Activated naive CD8-positive, alpha-beta T cell treated with anti-CD3 and anti-CD28 coated beads, Interleukin-2, amount 10 ng/mL, durations not matched to agents 7 days and 5 days (primary cell): ENCODE measurements at places on chromosomes 2 and 18. TPM values are rescaled to one million over a fixed set of nuclear protein-coding genes. Genes with fewer than 3 reads are reported as not detected.

Gene RNF125
- total RNA-seq: 31.2 TPM

Gene DCDC2C
- not detected for total RNA-seq

Gene SCYGR5
- total RNA-seq: not detected

- no peak for DNase-seq
These were observed 8.5 kb downstream of the FMNL2 start for GRCh38 chr2:152343426-152343825.

DNA sequence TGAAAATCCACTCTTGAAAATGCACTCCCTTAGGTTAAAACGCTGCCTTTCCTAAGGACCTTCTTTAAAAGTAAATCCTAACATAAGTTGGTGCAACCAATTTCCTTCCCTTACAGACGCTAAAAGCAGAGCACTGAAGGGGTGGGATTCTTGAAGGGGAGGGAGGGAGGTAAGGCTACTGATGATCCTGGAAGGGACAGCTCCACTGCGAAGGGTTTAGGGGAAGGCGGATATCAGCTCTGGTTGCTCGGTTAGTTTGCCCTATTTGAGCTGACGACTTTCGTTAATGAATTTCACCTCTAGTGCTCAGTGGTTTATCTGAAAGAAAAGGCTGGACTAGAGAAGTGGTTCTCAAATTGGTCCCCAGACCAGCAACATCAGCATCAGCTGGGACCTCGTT lies 49.7 kb upstream of the SIGLEC15 start:
- no peak for DNase-seq

DNA sequence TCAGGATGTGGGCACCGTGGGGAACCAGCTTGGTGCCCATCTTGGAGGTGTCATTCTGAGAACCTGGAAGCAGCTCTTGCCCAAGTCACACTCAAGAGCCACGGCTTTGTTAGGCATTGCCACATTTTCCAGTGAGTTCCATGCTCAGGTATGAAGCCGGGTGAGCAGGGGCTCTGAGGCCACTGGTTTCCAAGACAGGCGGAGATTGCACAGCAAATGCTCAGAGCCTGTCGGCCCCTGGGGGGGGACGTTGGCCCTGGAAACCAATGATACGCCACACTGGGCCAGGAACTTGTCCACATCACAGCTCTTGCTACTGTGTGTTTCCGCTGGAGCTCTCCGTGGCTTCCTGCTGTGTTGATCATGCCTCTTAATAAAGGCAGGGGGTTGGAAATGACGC lies 52.5 kb upstream of the SALL3 start:
- no peak for DNase-seq

GRCh38 chr2:4840791-4841190 lies 851.4 kb upstream of the SOX11 start:
- DNase-seq: no peak

DNA sequence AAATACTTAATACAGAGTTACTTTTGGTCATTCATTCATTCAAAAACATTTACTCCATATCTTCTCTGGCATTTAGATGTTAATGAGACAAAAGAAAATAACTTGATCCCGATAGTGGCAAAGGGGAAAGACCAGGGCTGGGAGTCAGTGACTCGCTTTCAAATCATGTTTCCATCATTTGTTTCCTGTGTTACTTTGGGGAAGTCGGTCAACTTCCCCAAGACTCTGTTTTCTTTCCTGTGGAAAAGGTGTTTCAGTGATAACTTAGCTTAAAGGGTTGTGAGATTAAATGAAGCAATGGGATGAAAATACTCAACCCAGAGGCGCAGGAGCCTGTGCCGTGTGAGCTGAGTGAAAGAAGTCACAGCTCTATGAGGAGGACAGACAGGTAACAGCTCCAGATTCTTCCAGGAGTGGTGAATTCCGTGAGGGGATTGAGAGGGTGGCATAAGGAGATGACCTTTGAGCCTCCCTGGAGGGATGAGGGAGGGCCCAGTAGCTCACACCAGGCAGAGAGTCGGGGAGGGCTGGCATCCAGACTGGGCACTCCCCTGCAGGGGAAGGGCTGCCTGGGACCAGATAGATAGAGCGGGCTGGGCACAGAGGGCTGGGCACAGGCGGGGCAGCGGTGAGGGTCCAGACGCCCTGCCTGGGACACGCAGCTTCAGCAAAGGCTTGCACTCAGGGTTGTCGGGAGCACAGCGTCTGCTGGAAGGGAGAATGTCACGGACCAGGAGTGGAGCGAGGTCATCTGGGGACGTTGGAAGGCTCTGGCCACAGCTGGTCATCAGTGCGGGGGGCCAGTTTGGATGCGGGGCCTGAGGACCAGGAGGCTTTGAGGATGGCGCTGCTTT lies 70.1 kb downstream of the TSHZ1 start:
- no peak for DNase-seq

DNA sequence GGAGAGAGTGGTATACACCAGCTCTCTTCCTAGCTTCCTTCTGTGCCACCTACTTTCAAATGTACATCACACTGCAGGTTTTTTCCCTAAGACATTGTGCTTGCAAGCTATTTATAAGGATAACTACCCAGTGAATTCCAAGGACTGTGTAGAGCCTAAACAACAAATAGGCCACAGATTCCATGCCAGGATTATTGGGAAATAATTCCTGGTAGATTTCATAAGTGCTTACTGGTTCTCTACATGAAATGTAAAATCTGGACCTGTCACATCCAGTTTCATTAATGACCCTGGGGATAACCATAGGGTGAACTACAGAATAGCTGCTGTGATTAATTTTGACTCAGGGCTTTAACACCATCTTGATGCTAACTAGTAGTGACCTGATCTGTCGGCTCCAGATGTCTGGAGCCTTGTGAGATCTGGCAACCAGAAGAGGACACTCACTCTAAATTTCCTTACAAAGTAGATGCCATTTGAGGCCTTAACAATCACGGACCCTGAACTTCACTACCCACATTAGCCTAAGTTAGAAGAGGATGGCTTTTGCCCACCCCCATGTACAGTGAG lies 34.3 kb upstream of the LGALSL start:
- DNase-seq: no peak

DNA sequence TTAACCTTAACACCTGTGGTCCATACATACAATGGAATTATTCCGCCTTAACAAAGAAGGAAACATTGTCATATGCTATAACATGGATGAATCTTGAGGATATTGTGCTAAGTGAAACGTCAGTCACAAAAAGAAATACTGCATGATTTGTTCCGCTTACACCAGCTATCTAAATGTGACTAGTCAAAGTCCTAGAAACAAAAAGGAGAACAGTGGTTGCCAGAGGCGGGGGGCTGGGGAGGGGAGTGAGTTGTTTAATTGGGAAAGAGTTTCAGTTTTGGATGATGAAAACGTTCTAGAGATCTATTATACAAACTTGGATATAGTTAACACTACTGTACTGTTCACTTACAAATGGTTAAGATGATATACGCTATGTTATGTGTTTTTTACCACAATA lies 72.0 kb downstream of the SPRED2 start:
- DNase-seq: no peak

DNA sequence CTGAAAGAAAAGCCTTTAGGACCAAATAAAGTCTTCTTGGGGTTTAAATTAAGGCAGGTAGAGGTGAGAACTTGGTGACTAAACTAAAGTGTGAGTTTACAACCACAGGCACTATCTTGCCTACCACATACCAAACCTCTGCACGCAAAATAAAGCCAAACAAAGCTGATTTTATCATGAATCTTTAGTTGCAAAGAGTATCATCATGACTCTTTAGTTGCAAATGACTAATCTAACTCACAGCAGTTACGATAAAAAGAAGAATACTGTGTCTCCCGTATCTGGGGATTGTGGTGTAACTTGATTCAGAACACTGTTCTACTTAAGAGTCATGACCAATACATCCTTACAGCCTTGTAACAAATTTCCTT lies 11.2 kb downstream of the CFAP210 start:
- DNase-seq: no peak

DNA sequence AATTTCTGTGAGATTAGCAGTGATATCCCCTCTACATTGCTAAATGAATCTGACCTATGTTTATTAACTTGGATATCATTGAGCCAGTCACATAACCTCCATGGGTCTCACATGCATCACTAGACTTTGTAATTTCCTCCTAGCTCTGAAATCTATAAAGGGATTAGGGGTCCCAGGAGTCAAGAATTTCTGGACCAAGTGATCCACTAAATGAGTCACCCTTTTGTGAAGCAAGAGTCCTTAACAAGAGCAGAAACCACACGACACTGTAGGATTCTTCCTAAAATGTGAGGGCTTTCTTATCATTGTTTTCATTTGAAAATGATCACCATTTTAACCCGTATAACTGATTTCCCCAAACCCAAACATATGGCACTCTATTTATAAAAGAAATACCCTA lies 90.3 kb downstream of the DHRS9 start:
- DNase-seq: no peak

DNA sequence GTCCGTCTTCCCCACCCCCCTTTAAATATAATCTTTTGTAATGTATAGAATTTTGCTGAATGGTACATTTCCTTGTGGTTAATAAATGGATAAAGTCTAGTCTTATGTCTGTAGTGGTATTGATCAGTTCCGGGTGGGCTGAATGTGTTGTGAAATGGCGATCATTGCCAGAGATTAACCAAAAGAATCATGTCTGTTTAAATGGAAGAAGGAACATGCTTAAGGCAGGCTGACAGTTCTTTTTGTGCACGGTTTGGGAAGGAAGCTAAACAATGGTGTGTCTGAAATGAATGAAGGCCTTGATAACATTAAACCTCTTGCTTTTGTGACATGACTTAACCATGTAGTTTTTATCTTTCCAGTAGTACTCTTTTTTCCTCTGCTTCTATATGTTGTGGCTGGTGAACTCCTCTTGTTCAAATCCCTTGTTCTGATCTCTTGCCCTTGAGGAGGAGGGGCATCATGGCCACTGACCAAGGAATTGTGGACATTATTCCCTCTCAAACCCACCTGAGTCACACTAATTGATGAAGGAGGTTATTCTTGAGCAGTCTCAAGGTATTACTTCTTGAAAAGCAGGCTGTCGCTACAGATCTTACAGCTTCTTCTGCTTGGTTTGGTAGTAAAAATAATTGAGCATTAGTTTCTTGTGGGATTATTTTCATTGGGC lies 1.7 kb downstream of the ACVR2A start:
- no peak for DNase-seq

DNA sequence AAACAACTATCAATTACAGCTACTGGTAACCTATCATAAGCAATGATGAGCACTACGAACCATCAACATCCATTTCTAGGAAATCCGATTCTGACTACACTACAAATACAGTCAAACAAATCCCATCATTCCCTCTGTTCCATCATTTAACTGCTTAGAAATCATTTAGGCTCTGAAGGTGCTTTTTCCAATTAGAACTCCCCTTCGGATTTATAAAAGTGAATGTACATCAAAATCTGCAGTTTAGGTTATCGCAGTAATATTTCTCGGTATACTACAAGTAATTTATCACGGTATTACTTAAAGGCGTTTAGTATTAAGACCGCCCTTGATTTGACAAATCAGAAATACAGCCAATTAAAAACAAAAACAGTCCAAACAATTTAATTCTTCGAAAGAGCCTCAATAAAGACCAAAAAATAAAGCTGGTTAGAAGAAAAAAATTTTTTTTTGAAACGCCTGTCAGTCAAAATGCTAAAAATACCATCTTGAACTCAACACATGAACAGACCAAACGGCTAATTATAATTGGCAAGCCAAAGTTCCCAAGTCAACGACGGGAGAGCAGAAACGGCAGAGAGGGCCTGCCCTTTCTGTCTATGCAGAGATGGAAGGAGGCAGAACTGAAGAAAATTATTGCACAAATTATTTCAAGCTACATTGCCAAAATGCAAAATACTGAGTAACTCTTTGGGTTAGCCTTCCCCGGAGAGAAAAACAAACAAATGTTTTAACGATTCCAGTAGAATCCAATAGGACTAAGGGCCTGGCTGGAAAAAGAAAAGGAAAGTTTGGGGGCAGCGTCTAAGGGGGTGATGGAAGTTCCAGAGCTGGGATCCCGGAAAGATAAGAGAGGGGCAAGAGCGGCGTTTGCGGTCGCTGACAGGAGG lies 1.2 kb downstream of the VPS54 start:
- DNase-seq: no peak

- no peak for DNase-seq
These were observed 119.6 kb upstream of the DTNA start for GRCh38 chr18:34590503-34590902.

DNA sequence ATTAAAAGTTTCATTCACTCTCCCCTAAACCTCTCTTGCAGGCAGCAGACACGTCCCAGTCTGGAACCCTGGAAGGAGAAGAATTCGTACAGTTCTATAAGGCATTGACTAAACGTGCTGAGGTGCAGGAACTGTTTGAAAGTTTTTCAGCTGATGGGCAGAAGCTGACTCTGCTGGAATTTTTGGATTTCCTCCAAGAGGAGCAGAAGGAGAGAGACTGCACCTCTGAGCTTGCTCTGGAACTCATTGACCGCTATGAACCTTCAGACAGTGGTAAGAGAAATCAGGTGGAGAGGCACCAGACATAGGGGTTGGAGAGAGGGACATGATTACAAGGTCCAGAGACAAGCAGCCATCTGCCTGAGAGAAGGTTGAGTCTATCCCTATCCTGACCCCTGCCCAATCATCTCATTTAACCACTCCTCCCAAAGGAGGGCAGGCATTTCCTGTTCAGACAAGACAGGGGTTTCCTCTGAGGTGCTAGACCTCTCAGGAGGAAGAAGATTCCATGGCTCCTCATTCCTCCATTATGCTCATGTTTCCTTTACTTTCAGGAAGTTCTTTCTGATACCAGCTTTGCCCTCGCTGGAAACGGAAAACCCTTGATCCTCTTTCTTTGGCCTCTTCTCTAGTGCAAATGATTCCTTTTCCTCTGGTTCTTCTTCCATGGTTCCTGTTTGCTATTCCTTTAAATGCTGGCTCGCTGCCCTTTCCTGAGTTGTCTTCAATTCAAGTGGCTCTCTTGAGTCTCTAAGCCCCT lies 15.1 kb downstream of the PLCD4 start:
- DNase-seq: no peak

- DNase-seq: no peak
These were observed 4.0 kb downstream of the LBX2 start for GRCh38 chr2:74495440-74495839.

GRCh38 chr18:250685-251084 lies 17.2 kb downstream of the THOC1 start:
- no peak for DNase-seq

DNA sequence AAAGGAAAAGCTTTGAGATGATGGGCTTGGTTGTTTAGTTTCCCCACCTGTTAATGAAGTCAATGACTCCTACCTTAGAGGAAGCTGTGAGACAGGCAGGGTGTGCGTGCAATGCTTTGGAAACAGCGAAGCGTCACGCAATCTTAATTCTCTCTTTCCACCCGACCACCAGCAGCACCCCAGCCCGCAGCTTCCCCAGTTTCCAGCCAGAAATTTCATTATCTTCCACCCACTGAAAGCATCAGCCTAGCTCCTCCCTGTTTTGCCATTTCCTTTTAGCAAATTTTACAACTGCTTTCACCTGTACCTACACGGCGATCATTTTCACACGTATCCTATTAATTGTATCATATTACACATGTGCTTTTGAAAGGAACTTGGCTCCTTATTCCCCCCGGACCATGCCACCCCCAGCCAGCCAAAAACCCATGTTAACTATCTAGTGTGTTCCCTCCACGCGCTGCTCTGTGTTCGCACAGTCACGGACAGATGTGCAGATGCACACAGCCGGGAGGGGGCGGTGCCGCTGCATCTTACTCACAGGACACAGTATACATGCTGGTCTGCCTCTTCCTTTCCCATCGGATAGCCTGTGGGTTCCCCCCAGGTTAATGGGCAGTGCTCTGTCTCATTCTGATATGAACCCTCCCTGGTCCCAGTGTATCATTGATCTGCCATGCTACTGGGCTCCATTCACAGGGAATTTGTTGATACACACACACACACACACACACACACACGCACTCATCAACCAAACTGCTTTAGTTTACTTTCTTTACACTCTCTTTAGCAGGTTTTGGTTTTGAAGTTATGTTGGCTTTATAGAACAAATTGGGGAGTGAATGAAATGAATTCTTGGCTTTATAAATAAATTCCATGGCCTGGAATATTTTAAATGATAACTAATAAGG lies 22.4 kb downstream of the CYP27C1 start:
- peak; percentile 64 for DNase-seq
